Colonic mucosa (tissue), 4 donors: ENCODE measurements at places on chromosomes 1 and 21. TPM values are rescaled to one million over a fixed set of nuclear protein-coding genes. Genes with fewer than 3 reads are reported as not detected.

GRCh38 chr1:204866051-204866596, 4.5 kb upstream of the NFASC start:
- no peak overlapping the region for H3K27ac ChIP-seq
- no peaks in the 10 kb centered on the region for H3K4me1 ChIP-seq
- H3K27me3 ChIP-seq: no peaks in the 10 kb centered on the region
- no peak overlapping the region for H3K4me3 ChIP-seq
- DNase-seq: no peak
- H3K36me3 ChIP-seq: no peaks in the 10 kb centered on the region

DNA sequence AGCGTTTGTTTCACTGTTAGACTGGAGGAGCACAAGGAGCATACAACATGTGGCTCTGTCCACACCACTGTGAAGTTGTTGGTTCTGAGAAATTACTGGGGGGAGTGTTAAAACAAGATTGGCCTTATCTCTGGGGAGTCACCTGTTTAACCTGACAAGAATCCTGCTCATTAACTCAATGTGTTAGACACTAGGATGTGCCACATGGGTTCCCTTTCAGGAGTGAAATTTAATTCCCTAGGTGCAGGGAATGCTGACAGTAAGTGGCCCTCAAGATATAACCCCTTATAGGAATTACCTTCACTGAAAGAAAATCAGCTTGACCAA, 45.8 kb upstream of the WNT2B start:
- H3K4me3 ChIP-seq: no peak overlapping the region
- H3K27ac ChIP-seq: no peak overlapping the region
- no peaks in the 10 kb centered on the region for H3K4me1 ChIP-seq
- DNase-seq: no peak
- H3K36me3 ChIP-seq: peaks cover under 1% of the 10 kb centered on the region
- H3K27me3 ChIP-seq: no peaks in the 10 kb centered on the region

GRCh38 chr1:69363236-69363635, 204.5 kb upstream of the LRRC7 start:
- H3K4me3 ChIP-seq: no peak overlapping the region
- DNase-seq: no peak
- H3K27me3 ChIP-seq: no peaks in the 10 kb centered on the region
- H3K36me3 ChIP-seq: no peaks in the 10 kb centered on the region
- no peaks in the 10 kb centered on the region for H3K4me1 ChIP-seq
- H3K27ac ChIP-seq: no peak overlapping the region

- peak overlapping the region; percentile 39 for H3K27ac ChIP-seq
- H3K4me3 ChIP-seq: no peak overlapping the region
- no peak for DNase-seq
- H3K27me3 ChIP-seq: no peaks in the 10 kb centered on the region
Measured at GRCh38 chr1:66330722-66331141, 203.2 kb upstream of the SGIP1 start.

- H3K27ac ChIP-seq: no peak overlapping the region
- H3K4me1 ChIP-seq: no peaks in the 10 kb centered on the region
- H3K36me3 ChIP-seq: no peaks in the 10 kb centered on the region
- H3K4me3 ChIP-seq: no peak overlapping the region
Measured at GRCh38 chr21:40053007-40053406, 185.8 kb downstream of the PCP4 start.

GRCh38 chr1:206769304-206769731, 1.3 kb upstream of the IL19 start:
- no peaks in the 10 kb centered on the region for H3K27me3 ChIP-seq
- H3K4me1 ChIP-seq: no peaks in the 10 kb centered on the region
- no peak overlapping the region for H3K27ac ChIP-seq
- no peak for DNase-seq
- no peaks in the 10 kb centered on the region for H3K36me3 ChIP-seq

DNA sequence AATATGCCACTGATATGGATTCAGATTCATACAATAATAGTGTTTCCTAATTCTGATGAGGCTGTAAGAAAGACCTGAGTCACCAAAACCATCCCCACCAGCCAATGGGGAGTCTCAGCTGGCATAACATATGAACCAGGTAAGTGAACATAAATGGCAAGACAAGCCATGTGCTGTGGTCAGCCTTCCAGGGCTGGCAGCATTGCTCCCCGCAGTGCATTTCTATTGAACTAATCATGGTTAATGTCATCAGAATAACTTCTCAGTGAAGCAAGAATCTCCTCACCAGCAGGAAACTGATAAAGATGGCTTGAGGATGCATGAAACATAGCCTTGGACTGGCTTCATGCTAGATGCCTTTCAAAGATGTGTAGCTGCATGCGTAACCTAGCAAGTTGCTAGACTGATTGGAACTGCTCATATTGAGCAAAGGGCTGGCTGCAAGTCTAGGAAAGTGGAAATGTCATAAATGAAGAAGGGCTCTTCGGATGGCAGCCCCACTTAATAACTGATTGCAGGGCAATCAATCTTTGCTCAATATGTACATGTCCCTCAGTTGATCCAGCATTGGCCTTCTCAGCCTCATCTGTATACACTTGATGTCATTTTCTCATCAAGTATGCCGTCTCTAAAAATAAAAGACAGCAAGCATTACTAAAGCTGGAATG, 88.0 kb downstream of the NTNG1 start:
- H3K27me3 ChIP-seq: no peaks in the 10 kb centered on the region
- H3K27ac ChIP-seq: no peak overlapping the region
- no peaks in the 10 kb centered on the region for H3K36me3 ChIP-seq
- no peak overlapping the region for H3K4me3 ChIP-seq

DNA sequence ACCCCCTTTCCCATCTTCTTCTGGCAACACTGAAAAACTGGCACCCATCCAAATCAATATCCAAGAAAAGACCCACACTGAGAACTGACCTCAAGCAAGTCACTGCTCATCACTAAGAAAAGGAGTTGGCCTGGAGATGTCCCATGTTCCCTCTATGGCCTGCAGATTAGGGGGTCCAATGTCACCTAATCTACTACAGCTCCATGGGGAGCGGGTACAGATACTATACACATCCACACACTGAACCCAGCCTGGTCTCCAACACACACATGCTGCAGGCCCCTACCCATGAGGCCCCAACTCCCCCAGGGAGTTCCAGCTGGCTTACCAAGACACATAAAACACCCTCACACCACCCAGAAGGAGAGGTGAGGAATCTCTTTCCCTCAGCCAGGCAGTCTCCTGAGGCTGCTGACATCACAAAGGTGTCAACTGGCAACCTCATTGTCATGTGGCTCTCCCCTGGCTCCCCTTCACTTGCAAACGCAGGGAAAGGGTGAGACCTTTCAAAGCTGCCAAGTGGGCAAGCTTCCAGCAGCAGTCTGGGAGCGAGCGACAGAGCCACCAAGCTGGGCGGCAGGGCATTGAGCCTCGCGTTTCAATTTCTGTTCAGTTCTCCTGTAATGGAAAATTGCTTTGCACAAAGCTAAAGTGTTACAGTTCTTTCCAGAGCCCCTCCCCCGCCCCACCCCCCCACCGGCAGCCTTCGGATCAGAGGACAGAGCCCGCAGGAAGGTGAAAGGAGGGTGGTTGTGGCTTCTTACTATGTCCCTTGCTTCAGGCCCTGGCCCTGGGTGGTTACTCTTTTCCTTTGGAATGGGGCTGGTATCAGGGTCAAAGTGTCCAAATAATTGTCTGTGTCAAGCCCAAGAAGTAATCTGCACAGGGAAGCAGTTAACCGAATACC, at the start of gene LRRC52:
LRRC52 (plus strand) TSS at position 469 of the 907 bp plus-strand sequence; CDS start at position 766, 297 bp downstream.
- no peak for DNase-seq
- no peaks in the 10 kb centered on the region for H3K4me1 ChIP-seq
- no peak within 1 kb of the TSS for H3K4me3 ChIP-seq
- no peak within 1 kb of the TSS for H3K27ac ChIP-seq

DNA sequence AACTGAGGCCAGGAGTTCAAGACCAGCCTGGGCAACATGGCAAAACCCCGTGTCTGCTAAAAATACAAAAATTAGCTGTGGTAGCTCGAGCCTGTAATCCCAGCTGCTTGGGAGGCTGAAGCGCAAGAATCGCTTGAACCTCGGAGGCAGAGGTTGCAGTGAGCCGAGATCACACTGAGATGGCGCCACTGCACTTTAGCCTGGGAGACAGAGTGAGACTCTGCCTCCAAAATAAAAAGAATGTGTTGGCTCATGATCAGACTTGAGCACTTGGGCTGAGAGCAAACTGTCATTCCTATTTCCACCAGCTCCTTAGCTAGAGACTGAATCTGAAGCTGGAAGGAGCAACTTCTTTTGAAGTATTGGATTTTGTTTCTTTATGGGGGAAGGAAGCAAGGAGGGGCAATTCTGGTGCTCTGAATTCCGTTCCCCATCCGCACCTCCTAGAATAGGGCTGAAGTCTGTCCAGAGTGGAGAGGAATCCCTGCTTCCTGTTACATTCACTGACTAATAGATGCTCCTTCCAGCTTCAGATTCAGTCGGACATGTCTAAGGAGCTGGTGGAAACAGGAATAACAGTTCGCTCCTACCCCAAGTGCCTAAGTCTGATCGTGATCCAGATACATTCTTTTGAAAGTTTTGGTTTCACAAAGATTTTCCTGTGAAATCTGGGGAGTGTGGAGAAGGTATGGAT, 3.8 kb downstream of the ZNF672 start:
- H3K4me1 ChIP-seq: peaks cover 3% of the 10 kb centered on the region
- H3K4me3 ChIP-seq: no peak overlapping the region
- peaks cover 7% of the 10 kb centered on the region for H3K36me3 ChIP-seq
- DNase-seq: peak; percentile 36
- H3K27me3 ChIP-seq: no peaks in the 10 kb centered on the region
- no peak overlapping the region for H3K27ac ChIP-seq

GRCh38 chr1:150141452-150141851, 8.3 kb upstream of the PLEKHO1 start:
- H3K36me3 ChIP-seq: no peaks in the 10 kb centered on the region
- H3K4me3 ChIP-seq: no peak overlapping the region
- no peak for DNase-seq
- H3K27ac ChIP-seq: no peak overlapping the region

- peaks cover 7% of the 10 kb centered on the region for H3K4me1 ChIP-seq
- H3K27me3 ChIP-seq: no peaks in the 10 kb centered on the region
- H3K27ac ChIP-seq: no peak overlapping the region
- no peak overlapping the region for H3K4me3 ChIP-seq
- H3K36me3 ChIP-seq: peaks cover 4% of the 10 kb centered on the region
Measured at GRCh38 chr1:89847191-89847729, 26.4 kb downstream of the LRRC8D start.

DNA sequence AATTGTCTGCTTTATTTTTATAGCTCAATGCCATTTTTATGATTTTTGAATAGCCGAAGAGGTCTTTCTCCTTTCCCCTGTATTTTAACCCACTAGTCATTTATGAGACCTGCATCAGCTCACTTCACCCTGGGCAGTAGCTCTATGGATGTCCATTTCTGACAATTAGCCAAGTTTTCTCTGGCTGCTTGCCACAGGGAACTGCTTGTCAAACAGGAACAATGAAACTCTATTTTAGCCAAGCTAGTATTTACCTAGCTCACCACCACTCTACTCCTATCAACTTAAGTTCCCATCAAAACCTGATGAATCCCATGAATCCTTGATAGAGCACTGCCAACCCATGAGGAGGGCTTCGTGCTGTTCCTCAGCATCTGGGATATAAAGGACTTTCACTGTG, 406.7 kb downstream of the RWDD3 start:
- no peaks in the 10 kb centered on the region for H3K4me1 ChIP-seq
- DNase-seq: no peak
- H3K27me3 ChIP-seq: no peaks in the 10 kb centered on the region
- no peak overlapping the region for H3K27ac ChIP-seq

DNA sequence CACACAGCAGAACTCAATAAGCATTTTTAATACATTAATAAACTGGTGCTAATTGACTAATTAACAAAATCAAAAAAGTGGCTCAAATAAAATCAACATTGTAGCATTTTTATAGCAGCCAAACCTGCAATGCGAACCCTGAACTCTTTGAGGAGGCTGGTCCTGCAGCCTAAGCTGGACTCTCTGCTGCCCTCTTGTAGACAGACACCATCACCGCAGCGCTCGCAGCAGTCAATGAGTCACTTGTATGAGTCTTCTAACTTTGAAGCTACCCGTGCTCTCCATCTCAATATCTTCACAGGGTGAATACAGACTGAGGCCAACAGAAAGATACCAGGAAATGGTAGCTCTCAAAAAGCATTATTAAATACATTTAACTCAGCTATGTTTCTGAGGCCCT, 9.7 kb upstream of the KRTAP7-1 start:
- DNase-seq: peak; percentile 18
- H3K4me3 ChIP-seq: no peak overlapping the region
- H3K27ac ChIP-seq: no peak overlapping the region
- no peaks in the 10 kb centered on the region for H3K4me1 ChIP-seq

DNA sequence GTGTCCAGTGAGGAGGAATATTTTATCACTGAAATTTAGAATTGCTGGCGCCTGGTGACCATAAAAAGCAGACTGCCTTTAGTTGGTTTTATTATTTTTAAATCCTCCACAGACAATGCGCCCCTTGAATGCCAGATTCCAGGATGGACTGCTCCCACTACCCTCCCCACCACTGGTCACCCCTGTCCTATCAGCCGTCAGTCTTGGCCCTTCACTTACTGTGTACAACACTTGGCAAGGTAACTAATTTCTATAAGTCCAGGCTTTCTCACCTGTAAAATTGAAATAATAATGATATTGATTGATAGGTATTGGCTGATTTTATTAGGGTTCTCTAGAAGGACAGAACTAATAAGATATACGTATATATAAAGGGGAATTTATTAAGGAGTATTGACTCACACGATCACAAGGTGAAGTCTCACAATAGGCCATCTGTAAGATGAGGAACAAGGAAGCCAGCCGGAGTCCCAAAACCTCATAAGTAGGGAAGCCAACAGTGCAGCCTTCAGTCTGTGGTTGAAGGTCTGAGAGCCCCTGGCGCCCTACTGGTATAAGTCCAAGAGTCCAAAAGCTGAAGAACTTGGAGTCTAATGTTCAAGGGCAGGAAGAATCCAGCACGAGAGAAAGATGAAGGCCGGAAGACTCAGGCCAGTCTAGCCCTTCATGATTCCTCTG, 17.8 kb downstream of the RHEX start:
- no peak for DNase-seq
- no peak overlapping the region for H3K4me3 ChIP-seq
- H3K4me1 ChIP-seq: no peaks in the 10 kb centered on the region

DNA sequence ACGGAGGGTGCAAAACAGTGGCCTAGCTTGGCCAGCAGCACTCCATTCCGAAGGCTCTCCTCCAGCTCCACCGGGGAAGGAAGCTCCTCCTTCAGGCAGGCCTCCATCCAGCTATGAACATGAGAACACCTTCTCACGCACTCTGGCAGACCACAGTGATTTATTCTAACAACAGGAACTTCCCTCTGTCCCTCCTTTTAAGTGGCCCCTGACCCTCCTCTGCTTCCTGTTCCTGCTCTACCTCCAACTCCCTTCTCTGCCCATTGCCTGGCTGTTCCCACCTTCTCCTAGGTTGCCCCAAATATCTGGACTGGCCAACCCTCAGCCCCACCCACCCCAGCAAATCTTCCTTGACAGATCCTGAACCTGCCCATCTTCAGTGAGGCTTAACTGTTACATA, 5.9 kb downstream of the IQGAP3 start:
- H3K4me3 ChIP-seq: no peak overlapping the region
- no peaks in the 10 kb centered on the region for H3K36me3 ChIP-seq
- H3K27me3 ChIP-seq: no peaks in the 10 kb centered on the region
- DNase-seq: no peak
- H3K4me1 ChIP-seq: peaks cover 5% of the 10 kb centered on the region

- no peak overlapping the region for H3K27ac ChIP-seq
- no peak overlapping the region for H3K4me3 ChIP-seq
- no peaks in the 10 kb centered on the region for H3K4me1 ChIP-seq
- DNase-seq: no peak
Measured at GRCh38 chr1:17736625-17737024, 18.5 kb upstream of the ACTL8 start.

The SPATA45 gene
- not detected for total RNA-seq

The ANXA9 gene
- 0.40 TPM for total RNA-seq

The ARHGAP29 gene
- total RNA-seq: 8.6 TPM

The LRRC71 gene
- total RNA-seq: not detected

The NBPF11 gene
- total RNA-seq: 5.2 TPM

The RGS1 gene
- 21.3 TPM for total RNA-seq

The RYR2 gene
- 0.56 TPM for total RNA-seq

The NR1I3 gene
- not detected for total RNA-seq

The RHBDL2 gene
- 46.7 TPM for total RNA-seq

The LCE1D gene
- not detected for total RNA-seq

The COL24A1 gene
- total RNA-seq: 0.40 TPM
